ENCODE measurements at places on chromosomes 5 and 9. TPM values are rescaled to one million over a fixed set of nuclear protein-coding genes. Genes with fewer than 3 reads are reported as not detected.

DNA sequence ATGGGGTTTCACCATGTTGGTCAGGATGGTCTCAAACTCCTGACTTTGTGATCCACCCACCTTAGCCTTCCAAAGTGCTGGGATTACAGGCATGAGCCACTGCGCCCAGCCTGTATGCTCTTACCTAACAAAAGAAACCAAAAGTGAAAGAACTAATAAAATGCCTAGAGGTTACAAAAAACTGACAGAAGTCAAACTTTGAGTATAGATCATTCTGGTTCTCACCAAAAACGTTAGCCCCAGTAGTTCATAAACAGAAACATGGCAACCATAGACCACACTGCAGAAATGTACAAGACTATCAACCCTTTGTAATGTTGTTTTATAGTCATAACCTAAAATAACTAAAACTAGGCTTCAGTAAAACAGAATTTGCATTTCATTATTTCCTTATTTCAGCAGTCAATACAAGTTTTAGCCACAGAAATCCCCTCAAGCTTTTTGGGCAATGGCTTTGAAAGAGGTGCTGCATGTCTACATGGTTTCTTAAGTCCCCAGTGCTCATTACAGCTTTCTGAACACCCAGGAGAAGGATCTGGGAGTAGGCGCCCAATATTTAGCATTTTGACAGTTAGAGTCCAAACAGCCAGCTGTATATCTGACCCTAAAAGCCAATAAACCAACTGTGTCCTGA is 72.5 kb downstream of the EPB41L4A start:
- DNase-seq = no peak

DNA sequence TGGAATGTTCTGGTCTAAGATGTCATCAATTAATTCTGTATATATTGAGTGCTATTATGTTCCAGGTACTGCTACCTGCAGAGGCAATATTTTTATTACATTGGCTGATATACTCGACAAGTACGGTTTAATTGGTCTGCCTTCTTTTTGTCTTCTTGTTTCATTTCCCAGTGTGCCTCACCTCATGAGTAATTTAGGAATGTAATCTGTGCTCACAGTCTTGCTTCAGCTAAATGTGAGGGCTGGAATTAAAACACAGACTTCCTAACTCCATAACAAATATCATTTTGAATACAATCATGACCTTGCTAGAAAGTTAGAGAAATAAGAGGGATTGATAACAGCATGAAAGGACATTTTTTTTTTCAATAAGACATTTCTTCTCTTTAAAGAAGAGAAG is 20.1 kb upstream of the SPINK5 start:
- DNase-seq = no peak

GRCh38 chr5:124102486-124102885 is 590.5 kb downstream of the CSNK1G3 start:
- no peak for DNase-seq

The AFAP1L1 gene
- total RNA-seq = 0.36 TPM
